ENCODE measurements at places on chromosomes 11 and 22.

- no peak for DNase-seq
- no peaks in the 10 kb centered on the region for H3K27me3 ChIP-seq
- H3K4me1 ChIP-seq: peaks cover 4% of the 10 kb centered on the region
- peaks cover 50% of the 10 kb centered on the region for H3K36me3 ChIP-seq
- no peak overlapping the region for H3K27ac ChIP-seq
- no peak overlapping the region for H3K4me3 ChIP-seq
Measured at GRCh38 chr11:108483163-108483562, 15.0 kb downstream of the POGLUT3 start.

GRCh38 chr11:133895061-133895479, 49.8 kb upstream of the SPATA19 start:
- DNase-seq: peak; percentile 5
- H3K27ac ChIP-seq: no peak overlapping the region

GRCh38 chr11:24357620-24358410, 139.0 kb upstream of the LUZP2 start:
- H3K27me3 ChIP-seq: no peaks in the 10 kb centered on the region
- H3K27ac ChIP-seq: no peak overlapping the region
- H3K4me1 ChIP-seq: no peaks in the 10 kb centered on the region
- no peaks in the 10 kb centered on the region for H3K36me3 ChIP-seq
- no peak for DNase-seq

- no peaks in the 10 kb centered on the region for H3K36me3 ChIP-seq
- peaks cover 8% of the 10 kb centered on the region for H3K27me3 ChIP-seq
Measured at GRCh38 chr11:19814421-19814820, 101.8 kb downstream of the NAV2 start.

DNA sequence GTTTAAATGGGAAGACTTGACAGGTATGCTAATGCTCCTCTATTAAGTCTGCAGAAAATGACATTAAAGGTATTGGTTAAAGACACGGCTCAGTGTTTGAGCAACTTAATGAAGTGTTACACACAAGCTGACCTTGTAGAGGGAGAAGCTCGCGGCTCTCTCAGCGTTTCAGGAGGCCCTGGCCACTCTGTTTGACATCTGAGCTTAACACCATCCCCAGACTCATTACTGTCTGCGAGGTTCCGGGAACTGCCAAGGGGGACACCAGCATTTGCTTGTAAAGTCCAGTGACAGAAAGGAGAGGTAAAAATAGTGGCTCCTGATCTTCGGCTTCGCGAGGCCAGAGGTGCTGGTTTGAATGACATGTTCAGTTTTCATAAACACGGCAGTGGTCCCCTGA, 540.7 kb upstream of the CADM1 start:
- H3K27me3 ChIP-seq: no peaks in the 10 kb centered on the region
- DNase-seq: no peak
- H3K27ac ChIP-seq: no peak overlapping the region
- H3K4me3 ChIP-seq: no peak overlapping the region

DNA sequence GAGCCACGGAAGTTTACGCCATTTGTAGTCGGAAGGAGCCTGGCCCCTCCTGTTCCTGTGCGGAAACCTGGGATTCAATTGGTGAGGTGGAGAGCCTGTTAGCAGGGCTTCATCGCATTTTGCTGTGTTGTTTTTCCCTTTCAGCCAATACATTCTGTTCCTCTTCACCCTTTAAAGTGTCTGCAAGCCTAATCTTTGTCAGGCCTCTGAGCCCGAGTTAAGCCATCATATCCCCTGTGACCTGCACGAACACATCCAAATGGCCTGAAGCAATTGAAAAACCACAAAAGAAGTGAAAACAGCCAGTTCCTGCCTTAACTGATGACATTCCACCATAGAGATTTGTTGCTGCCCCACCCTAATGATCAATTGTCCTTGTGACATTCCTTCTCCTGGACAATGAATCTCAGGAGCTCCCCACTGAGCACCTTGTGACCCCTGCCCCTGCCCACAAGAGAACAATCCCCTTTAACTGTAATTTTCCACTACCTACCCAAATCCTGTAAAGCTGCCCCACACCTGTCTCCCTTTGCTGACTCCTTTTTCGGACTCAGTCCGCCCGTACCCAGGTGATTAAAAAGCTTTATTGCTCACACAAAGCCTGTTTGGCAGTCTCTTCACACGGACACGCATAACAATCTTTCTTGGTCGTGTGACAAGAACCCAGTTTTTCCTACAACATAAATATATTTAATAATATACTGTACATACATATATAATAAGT, 37.1 kb upstream of the MMP12 start:
- no peak overlapping the region for H3K4me3 ChIP-seq
- no peak overlapping the region for H3K27ac ChIP-seq
- no peaks in the 10 kb centered on the region for H3K36me3 ChIP-seq
- H3K27me3 ChIP-seq: peaks cover 3% of the 10 kb centered on the region

DNA sequence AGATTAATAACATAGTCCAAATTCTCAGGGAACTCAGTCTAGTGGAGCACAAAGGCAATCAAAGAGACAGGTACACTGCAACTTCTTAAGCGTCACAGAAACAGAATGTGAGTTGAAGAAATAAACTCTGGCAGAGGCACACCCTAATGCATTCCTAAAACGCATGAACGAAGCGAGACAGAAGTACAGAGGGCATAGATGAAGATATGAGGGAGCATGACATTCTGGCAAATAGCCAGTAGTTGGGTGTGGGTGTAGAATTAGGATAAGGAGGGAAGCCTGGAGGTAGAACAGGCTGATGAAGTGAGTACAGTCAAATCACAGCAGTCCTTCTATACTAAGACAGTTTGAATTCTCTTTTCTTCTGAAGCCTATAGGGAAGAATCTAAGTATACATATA, 838.7 kb upstream of the API5 start:
- H3K4me3 ChIP-seq: no peak overlapping the region
- H3K4me1 ChIP-seq: no peaks in the 10 kb centered on the region
- H3K27ac ChIP-seq: no peak overlapping the region
- DNase-seq: no peak
- H3K36me3 ChIP-seq: no peaks in the 10 kb centered on the region

DNA sequence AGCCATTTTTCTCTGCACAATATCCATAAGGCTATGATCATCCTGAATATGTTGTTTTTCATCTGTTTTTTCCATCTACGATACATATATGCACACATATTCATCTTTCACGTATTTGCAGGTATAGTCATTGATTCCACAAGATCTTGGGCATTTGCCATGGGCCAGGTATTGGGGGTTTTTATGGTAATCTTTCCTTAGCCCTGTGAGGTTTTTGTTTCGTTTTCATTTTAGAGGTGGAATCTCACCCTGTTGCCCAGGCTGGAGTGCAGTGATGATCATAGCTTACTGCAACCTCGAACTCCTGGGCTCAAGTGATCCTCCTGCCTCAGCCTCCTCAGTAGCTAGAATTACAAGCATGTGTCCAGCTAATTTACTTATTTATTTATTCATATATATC, 20.0 kb downstream of the CD6 start:
- H3K36me3 ChIP-seq: peaks cover 85% of the 10 kb centered on the region
- no peak for DNase-seq
- peak overlapping the region; percentile 45 for H3K4me3 ChIP-seq
- H3K27me3 ChIP-seq: no peaks in the 10 kb centered on the region

Measured in activated CD4-positive, alpha-beta T cell treated with anti-CD3 and anti-CD28 coated beads, Interleukin-2, amount 10 ng/mL, durations not matched to agents 7 days and 5 days (primary cell).